ENCODE measurements at places on chromosomes 7 and 10. TPM values are rescaled to one million over a fixed set of nuclear protein-coding genes. Genes with fewer than 3 reads are reported as not detected.

GRCh38 chr10:92031580-92031979, 108.0 kb downstream of the BTAF1 start:
- no peak for DNase-seq

- DNase-seq, result no peak
Measured at GRCh38 chr7:133703547-133703946, 423.6 kb upstream of the LRGUK start.

GRCh38 chr10:44618910-44619309, 234.0 kb upstream of the CXCL12 start:
- DNase-seq, result no peak

DNA sequence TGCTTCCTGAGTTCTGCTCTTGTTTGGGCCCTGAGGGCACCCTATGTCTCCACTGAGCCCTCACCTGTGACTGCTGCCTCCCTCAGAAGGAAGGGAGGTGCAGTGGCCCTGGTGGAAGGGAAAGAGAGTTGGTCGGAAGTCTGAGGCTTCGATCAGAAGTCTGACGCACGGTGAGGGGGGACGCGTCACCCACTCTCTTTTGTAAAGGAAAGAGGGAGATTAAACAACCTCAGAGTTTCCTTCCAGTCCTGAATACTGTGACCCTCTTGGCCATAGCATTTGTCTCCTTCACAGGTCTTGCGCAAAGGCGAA, 31.4 kb upstream of the TRIM8 start:
- DNase-seq, result no peak

DNA sequence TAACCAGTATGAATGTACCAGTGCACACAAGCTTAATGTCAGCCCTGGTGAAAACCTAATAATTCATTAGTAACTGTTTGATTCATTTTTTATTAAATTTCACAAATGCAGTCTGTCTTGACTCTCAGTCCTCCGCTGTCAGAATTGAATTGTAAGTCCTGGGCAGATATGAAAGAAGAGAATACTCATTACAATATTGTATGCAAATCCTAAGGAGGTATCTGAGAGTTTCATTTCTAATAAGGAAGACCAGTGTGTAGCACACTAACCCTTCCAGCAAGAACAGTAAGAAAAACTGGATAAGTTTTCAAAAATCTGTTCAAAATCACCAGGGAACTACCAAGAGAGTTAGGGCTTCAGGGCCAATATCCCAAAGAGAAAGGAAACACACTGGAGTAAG, 652.1 kb downstream of the SUGCT start:
- DNase-seq, result no peak

DNA sequence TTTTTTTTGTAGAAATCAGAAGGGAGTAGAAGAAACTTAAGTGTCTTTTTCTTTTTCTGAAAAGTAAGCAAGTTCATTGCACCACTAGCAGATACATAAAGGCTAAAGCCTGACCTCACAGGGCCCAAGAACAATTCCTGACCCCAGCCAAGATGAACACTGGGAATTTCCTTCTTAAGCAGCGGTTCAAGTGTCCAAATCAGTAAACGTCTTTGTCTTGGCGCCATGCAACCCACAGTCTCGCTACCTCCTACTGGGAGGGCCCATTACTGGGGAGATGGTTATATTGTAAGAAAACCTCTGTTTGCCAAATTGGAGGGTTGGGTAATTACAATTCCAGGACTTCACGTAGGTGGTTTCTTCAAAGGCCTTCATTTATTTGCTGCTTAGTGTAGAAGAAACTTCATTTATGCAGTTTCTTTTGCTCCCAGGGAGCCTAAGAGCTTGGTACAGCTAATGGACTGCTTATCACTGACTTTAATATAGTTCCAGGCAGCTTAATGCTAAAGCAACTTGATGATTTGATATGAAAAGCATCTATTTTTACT, 58.3 kb upstream of the ADRB1 start:
- DNase-seq, result no peak

DNA sequence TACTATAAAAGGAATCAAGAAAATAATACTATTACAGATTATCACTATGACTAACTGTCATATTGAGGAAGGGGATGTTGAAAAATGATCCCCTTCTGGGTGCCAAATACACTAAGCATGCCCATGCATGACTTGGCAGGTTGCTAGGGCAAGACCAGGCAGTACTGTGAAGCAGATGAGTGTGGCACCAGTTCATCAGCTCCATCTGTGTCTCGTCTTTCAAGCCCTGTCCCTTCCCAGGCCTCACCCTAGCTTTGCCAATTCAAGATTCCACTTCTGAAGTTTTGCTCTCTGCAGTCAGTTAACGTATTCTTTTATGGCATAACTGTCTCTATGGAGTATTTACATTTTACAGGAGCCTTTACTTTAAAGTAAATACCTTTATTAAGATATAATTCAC, 135.6 kb upstream of the HPS1 start:
- no peak for DNase-seq

GRCh38 chr7:105112440-105113418, 98.7 kb downstream of the KMT2E start:
- peak; percentile 74 for DNase-seq

GRCh38 chr10:3222068-3222467, 49.5 kb upstream of the PITRM1 start:
- DNase-seq, result no peak

DNA sequence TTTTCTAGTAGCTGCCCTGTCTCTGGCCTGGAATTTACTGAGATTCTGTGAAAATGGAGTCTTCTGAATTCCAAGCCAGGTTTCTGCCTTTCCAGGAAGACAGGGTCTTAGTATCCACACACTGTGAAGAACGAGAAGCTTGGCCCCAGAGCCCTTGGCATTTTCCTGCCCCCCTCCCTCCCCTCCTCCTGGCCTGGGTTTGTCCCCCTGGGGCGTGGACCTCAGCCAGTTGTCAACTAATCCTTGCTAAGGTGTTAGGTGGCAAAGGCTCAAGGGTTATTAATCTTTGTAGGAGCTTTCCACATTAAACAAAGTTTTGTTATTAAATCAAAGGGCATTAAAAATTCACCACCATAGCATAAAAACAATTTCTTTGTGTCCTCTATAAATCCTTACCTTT, 329.5 kb downstream of the RNLS start:
- no peak for DNase-seq

DNA sequence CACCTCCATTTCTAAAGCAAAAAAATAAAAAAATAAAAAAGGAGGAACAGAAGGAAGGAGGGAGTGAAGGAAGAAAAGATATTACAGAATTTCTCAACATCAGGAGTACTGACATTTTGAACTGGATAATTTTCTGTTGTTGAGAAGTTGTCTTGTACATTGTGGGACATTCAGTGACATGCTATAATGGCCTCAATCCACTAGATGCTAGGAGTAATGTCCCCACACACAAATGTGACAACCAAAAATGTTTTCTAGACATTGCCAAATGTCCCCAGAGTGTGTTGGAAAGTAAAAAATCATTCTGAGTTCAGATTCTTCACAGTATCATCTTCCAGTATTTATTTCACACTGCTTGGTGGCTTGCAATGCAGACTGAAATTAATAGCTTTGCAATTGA, 6.5 kb downstream of the ZNF438 start:
- no peak for DNase-seq

- DNase-seq, result peak; percentile 70
Measured at GRCh38 chr10:133388973-133389818, 4.8 kb upstream of the MTG1 start.

DNA sequence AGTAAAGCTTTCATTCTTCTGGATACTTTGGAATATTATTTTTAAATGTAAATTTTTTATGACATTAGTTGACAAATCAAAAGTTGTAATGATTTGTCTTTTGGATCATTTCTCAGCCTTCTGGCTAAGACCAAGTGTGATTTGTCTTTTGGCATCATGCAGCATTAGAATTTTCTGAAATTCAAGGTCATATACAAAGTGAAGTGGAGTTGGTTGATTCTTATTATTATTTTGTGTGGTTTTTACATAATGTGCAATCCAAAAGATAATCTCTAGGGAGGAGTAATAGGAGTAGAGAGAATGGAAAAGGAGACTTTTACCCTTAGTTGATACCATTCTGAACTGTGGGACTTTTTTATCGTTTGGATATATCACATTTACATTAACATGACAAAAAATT, 24.2 kb upstream of the SEPTIN7 start:
- no peak for DNase-seq

DNA sequence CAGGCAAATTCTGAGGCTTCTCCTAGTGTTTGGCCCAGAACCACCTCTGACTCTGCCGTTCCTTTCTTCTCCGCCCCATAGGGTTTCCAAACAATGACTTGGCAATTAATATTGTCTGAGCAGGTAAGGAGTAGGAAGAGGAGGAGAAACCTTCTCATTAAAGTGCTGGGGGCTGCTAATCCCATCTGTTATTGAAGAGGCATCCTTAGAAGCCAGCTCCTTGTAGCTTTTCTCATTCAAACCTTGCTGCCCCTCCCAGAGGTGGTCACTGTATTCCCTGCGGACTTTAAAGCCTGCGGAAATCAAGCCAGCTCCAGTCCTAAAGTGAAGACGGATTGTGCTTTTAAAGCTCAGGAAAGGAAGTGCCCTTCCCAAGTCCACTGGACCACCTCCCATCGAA, 1.4 kb upstream of the NKX1-2 start:
- no peak for DNase-seq

GRCh38 chr10:5631936-5632335, 34.5 kb downstream of the ASB13 start:
- no peak for DNase-seq

GRCh38 chr7:23205909-23206767, 24.3 kb downstream of the NUP42 start:
- no peak for DNase-seq

- DNase-seq, result no peak
Measured at GRCh38 chr7:109377076-109377884, 807.6 kb downstream of the DNAJB9 start.

SPRN gene
- not detected for total RNA-seq

KLF14 gene
- not detected for total RNA-seq

BTBD16 gene
- total RNA-seq, result 0.35 TPM

GNAT3 gene
- total RNA-seq, result not detected

PTPRZ1 gene
- total RNA-seq, result 3.6 TPM

STYXL1 gene
- total RNA-seq, result 20.9 TPM

HOXA9 gene
- 1.2 TPM for total RNA-seq

EGR2 gene
- total RNA-seq, result 41.4 TPM

FOXP2 gene
- total RNA-seq, result 7.6 TPM

FAM25A gene
- not detected for total RNA-seq

IFT22 gene
- total RNA-seq, result 16.2 TPM

VGF gene
- total RNA-seq, result not detected

PLPP4 gene
- total RNA-seq, result 0.38 TPM

GPR158 gene
- total RNA-seq, result not detected

All from upper lobe of right lung (tissue), 1 donor.